C1 segment of cervical spinal cord (tissue), 14 donors: ENCODE measurements at places on chromosomes 11 and 22.

DNA sequence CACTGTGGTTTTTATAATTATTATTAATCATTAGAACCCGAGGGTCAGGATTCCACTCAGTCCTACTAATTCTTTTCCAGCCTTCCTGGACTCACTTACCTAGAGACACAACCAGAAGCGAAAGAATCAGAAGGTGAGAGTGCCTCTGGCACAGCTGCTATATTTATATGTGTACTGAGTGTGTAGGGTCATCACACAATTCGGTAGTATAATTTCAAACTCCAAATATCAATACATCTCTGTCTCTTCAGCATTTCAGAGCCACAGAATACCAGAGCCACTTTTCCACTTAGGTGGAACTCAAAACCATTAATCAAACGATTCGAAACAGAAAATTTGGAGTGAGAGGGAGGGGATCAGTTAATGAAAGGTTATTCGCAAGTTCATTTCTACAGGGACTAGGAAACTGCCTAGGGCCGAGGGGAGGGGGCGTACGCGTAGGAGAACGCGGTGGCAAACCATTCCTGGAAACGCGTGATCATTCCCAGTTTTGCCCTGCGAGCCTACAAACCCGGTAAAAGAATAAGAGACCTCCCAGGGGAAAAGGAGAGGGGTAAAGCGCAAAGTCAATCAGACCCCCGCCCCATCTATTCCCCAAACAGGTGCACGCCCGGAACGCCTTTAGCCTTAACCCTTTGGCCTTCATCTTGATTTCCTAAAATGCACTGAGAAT is 5.4 kb downstream of the BSX start:
- no peak for DNase-seq

DNA sequence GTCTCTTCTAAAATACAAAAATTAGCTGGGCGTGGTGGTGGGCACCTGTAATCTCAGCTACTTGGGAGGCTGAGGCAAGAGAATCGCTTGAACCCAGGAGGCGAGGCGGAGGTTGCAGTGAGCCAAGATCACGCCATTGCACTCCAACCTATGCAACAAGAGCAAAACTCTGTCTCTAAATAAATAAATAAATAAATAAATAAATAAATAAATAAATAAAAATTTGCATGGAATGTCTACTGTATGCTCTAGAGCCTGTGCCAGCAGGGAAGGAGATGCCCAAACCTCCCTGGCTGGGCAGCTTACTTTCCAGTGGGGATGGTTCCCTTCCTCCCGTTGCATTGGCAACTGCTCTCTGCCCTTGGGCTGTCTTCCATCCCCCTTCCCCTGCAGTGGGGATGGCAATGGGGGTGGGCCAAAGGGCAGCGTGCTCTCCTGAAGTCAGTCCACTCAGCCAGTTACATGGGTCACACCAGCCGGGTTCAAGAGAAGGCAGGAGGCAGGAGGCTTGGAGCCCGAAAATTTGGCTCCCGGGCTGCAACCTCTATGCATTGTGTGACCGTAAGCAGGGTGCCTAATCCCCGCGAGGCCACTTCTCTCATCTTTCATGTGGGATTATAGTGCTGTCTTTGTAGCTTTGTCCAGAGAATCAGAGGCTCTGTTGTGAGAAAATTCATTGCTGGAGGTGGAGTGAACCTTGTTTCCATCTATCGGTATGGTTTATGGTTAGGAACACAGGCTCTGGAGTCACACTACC is 1.4 kb upstream of the LRRC10B start:
- no peak for DNase-seq

DNA sequence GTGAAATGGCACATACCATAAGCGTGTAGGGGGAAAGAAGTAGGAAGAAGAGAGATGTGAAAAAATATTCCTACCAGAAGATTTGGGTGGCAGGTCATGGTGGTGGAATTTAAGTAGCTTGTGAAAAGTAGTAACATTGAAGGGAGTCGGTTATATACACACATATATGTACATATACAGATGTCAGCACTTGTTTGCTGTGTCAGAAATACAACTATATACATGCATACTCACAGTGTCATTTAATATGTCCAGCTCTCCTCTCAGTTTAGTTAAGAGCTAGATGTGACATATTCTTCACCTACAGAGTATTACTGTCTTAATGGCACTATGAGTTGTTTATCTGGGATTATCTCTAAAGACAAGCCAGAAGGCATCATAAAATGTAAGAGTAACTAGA is 987.4 kb upstream of the CCDC90B start:
- no peak for DNase-seq

GRCh38 chr11:33924341-33924740 is 32.5 kb upstream of the LMO2 start:
- no peak for DNase-seq

- DNase-seq = no peak
Observed at GRCh38 chr11:102421261-102421660, 31.3 kb downstream of the TMEM123 start.

- DNase-seq = no peak
Observed at GRCh38 chr11:103936059-103936458, 100.4 kb upstream of the DDI1 start.

DNA sequence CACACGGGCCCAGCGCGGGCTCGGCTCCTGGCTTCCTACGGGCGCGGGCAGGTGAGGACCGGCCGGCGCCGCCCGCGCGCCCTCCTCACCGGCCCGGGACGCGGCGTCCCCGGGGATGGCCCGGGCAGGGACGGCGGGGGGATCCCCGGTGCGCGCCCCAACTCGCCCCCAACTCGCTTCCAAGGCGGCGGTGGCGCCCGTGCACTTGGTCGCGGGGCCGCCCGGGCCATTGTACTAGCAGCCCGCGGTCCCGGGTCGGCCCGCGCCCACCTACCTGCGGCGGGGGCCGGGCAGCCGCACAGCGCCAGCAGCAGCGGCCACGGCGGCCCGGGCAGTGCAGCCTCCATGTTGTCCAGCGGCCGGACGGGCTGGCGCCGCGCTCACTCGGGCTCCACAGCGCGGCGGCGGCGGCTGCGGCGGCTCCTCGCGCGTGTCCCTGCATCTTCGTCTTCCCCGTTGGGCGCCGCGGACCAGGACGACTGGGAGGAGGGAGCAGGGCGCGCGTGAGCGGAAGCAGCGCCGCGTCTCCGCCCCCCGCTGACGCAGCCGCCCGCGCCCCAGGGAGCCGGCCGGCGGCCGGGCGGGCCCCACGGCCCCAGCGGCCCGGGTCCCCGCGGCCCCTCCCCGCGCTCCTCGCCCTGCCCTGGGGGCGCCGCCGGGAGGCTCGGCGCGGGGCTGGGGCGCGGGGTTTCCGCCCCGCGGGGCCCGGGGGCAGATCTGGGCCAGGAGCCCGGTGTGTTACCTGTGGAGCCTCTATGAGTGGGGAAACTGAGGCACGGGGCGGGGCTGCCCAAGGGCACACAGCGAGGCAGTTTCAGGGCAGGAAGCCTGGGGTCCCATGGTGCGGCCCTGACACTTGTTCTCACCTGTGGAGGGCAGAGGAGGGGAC is 159.3 kb upstream of the GRK3 start:
- DNase-seq = no peak

- no peak for DNase-seq
Observed at GRCh38 chr11:79025622-79026021, 415.2 kb downstream of the TENM4 start.

- DNase-seq = no peak
Observed at GRCh38 chr11:116581349-116581748, 191.4 kb downstream of the BUD13 start.

DNA sequence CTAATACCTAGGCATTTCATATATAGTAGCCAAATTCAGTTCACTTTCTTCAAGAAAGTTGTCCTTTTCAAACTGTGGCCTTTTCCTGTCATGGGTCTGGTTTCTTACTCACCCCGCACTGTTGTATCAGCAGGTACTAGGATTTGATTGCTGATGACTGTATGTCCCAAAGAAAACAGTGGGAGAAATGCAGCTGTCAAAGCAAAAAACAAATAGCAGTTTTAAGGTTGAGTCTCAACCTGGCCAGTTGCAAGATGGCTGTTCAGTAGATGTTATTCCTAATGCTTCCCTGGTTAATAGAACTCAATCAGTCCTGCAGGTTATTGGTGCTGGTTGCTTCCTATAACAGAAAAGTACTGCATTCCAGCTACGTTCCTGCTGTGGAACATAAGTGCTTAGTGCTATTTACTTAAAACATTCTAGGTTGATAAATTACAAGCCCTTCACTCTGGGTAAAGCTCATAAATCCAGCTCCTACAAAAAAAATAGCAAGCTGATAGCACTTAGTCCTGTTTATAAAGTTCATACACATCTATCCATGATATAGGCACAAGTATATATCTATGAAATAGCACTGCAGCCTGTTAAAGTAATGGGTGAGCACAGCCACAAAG is 26.6 kb downstream of the NF2 start:
- no peak for DNase-seq

DNA sequence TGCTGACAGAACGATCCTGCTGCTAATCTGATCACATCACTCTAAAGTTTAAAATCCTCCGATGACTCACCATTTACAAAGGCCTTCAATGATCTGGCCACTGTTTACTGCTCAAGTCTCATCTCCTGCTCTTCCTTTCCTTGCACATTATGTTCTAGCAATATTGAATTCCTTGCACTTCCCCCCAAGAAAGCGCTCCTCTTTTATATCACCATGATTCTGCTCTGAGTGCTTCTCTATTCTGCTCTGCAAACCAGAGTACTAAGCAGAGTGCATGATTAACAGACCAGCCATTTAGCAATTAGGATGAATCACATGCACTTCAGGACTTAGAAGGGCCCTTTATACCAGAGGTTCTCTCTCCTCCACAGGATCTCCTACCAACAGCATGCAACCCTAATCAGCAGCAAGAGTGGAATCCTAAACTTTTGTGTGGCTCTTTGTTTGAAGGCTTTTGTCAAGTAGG is 1122.8 kb upstream of the CCDC90B start:
- no peak for DNase-seq

- DNase-seq = peak; percentile 97
Observed at GRCh38 chr22:29267858-29268510, at the start of the genes EWSR1 and RHBDD3. EWSR1 (plus strand) TSS chr22:29268268; CDS start chr22:29268337, 69 bp downstream. RHBDD3 (minus strand) TSS chr22:29267981; CDS start chr22:29265626, 2,355 bp downstream.

GRCh38 chr11:130792772-130793171 is 123.5 kb downstream of the SNX19 start:
- DNase-seq = no peak

- no peak for DNase-seq
Observed at GRCh38 chr22:47796128-47796908, 1033.9 kb downstream of the TBC1D22A start.

- DNase-seq = no peak
Observed at GRCh38 chr11:82995754-82996398, 75.8 kb downstream of the RAB30 start.

- DNase-seq = no peak
Observed at GRCh38 chr11:17552392-17553248, 5.6 kb downstream of the OTOG start.

GRCh38 chr11:102708654-102709053 is 3.1 kb upstream of the MMP27 start:
- no peak for DNase-seq

- no peak for DNase-seq
Observed at GRCh38 chr11:10255388-10256125, 38.5 kb downstream of the SBF2 start.

GRCh38 chr11:33445761-33446161 is 188.6 kb downstream of the HIPK3 start:
- no peak for DNase-seq

DNA sequence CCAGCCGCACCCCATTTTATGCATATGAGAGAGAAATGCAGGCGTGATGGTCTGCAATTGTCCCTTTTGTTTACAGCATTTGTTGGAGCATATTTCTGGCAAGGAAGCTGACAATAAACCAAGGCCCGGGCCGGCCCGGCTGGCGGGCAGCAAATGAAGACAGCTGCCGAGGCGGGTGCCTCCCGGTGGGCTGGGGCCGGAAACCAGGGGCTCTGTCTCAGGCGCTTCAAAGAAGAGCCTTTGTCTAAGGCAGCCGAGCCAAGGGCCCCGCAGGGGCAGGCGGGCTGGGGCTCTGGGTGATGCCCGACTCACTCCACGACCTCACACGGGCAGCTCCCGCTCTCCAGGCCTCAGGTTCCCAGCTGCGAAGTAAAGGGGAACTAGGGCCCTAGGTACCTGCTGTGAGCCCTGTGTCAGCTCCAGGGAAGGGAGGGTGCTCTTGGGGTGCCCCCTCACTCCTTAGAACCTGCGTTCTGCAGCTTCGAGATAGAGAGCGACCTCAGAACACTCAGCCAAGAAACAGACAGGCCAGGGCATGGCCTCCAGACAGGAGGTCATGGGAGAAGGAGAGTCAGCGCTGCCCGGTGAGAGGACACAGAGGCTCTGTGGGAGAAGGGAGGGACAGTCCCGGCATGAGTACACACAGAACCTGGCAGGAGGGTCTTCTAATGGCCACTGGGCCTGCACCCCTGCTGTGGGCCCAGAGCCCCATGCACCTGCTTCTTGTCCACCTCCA is 2.4 kb downstream of the LINC01488 start:
- no peak for DNase-seq

DNA sequence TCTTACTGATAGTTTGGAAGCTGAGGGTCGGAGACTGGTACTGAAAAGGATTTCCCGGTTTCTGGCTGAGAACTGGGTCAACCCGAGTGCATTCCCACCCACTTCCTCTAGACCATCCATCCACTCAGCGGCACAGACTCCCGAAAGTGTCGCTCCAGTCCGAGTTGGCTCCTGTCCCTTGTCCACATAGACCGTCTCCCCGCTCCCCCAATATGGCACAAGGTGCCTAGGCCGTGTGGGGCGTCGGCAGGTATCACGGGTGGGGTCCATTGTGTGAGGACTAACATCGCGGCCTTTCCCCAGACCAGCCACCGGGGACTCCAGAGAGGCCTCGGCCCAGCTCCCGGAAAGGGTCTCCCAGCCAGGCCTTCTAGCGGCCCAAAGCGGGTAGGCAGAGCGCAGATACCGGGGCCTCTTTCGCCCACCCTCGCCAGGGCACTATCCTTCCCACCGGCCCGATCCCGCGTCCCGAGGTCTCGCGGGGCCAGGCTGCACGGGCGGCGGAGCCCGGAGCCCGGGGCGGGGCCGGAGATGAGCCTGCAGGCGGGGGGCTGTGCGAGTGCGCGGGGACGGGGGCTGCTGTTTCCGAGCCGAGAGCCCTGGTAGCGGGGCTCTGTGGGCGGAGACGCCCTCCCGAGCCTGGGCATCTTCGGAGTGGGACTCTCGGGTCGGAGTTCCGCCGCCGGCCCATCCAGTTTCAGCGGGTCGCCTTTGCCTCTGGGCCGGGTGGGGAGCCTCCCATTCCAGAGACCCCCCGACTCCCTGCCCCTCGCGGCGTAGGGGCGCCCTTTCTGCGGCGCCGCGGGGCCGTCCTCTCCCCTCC is 21.1 kb downstream of the SERPINH1 start:
- DNase-seq = peak; percentile 61

DNA sequence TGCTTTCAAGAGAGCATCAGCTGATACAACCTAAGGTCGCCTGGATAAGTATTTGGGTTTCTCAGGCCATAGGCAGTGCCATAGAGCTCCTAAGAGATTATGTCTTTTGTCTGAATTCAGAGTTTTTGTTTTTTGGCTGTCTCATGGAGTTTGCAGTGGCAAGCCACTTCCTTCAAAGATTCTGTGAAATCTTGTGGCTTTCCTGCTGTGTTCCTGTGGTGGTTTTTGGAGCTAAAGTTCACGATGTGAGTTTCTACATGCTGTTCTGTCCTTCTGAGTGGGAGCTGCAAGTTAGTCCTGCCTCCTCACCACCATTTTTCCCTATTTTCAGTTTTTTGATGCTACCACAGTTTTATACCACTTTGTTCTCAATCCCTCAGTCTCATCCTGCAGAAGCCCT is 111.4 kb downstream of the COMMD9 start:
- DNase-seq = no peak

GRCh38 chr11:91173701-91174100 is 950.9 kb upstream of the CHORDC1 start:
- DNase-seq = no peak
